Activated T-cell treated with anti-CD3 and anti-CD28 coated beads, Interleukin-2, amount 50 U/mL, for 72 hours (primary cell): ENCODE measurements at places on chromosomes 5 and 9. TPM values are rescaled to one million over a fixed set of nuclear protein-coding genes. Genes with fewer than 3 reads are reported as not detected.

DNA sequence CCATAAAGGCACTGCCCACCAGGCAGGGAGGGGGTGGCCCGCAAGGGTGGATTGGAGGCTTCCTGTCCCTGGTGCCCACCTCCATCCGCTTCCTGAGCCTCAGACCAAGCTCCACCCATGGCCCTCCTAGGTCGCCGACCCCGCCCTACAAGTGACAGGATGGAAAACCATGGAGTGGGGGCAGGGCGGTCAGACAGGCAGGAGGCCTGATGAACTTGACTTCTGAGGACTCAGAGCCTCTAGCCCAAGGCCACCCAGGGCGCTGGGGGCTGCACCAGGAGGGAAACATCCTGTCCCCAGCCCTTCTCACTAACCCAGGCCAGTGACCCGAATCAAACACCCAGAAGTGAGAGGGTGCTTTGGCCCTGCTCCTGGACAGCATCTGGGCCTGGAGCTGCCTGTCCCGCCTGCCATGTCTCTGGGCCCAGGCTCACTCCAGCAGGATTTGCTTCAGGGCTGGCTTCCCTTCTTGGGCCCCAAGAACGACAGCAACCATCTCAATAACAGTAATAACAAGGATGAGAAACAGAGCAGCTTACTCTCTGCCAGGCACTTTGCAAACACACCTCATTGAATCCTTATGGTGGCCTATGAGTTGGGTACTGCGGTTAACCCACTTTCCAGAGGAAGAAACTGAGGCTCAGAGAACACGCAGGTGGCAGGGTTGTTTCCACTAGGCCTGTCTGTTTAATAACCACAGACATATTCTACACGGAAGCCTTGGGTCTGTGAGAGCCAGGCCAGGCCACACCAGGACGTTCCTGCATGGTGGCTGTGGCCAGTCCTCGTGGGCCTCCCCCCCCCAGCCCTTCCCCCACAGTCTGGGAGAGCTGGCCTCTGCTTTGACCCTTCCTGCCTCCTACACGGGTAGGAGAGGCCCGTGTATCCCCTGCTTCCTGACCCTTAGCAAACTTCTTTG, 4.4 kb upstream of the ST6GALNAC6 start:
- peak; percentile 84 for DNase-seq

DNA sequence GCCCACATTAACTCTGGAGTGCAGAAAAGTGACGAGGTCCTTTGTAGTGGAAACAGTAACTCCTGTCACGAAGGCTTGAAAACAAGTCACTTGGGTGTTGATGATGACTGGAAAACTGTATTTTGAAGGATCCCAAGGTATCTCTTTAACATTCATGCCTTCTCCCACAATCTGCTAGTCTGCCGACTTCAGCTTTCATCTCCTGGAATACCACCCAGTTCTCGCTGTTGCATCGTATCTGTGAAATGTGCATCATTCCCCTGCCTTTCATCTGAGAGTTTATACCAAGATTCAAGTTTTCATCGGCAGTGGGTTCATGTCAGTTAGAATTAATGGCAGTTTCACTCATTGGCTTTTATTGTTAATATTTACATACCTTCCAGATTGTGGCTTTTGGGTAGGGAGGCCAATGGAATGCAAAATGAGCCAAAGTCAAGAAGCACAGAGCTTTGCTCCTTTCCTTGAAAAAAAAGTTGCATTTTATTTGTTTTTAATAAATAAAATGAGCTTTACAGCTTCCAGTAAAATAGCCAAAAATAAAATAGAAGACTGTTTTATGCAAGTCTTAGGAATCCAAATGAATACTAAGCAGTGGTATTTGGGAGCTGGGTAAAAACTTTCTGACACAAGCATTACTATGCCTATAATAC, 575.2 kb upstream of the WWC1 start:
- DNase-seq: no peak

The SMIM23 gene
- total RNA-seq: not detected

DNA sequence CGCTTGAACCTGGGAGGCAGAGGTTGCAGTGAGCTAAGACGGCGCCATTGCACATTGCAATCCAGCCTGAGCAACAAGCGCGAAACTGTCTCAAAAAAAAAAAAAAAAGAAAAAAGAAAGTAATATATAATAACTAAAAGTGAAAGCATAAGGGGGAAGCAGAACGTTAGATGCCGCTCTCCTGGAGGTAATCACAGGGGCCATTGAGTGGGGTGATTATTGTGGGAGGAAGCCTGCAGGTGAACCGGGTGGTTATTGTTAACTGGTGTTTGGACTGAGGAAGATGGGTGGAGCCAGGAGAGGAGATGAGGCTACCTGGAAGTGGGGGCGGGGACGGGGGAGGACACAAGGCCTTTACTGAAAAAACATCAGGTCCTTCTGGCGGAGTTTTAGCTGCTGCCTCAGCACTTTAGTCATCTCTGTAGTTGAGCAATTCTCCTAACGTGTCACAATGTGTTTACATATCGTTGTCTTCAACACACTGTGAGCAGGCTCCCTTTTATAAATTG, 5.3 kb upstream of the TJP2 start:
- peak; percentile 80 for DNase-seq

- DNase-seq: no peak
Observed at GRCh38 chr9:17005056-17005823, 129.6 kb upstream of the CNTLN start.

DNA sequence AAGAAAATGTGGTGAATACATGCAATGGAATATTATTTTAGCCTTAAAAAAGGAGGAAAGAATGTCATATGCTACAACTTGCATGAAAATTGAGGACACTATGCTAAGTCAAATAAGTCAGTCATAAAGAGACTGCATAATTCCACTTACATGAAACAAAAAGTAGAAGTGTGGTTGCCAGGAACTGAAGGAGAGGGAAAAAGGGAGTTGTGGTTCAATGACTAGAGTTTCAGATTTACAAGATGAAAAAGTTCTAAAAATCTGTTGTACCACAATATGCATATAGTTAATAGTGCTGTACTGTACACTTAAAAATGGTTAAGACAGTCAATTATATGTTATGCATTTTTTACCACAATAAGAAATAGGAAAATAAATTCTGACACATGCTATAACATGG, 95.4 kb downstream of the SLC44A1 start:
- DNase-seq: no peak

GRCh38 chr5:178685386-178686059, 44.9 kb downstream of the ZNF354A start:
- DNase-seq: no peak

- DNase-seq: no peak
Observed at GRCh38 chr5:148107608-148108007, 43.8 kb downstream of the SPINK5 start.

- no peak for DNase-seq
Observed at GRCh38 chr5:117731446-117731845, 1156.8 kb upstream of the SEMA6A start.

- DNase-seq: no peak
Observed at GRCh38 chr9:5392285-5392684, 45.4 kb downstream of the PLGRKT start.

DNA sequence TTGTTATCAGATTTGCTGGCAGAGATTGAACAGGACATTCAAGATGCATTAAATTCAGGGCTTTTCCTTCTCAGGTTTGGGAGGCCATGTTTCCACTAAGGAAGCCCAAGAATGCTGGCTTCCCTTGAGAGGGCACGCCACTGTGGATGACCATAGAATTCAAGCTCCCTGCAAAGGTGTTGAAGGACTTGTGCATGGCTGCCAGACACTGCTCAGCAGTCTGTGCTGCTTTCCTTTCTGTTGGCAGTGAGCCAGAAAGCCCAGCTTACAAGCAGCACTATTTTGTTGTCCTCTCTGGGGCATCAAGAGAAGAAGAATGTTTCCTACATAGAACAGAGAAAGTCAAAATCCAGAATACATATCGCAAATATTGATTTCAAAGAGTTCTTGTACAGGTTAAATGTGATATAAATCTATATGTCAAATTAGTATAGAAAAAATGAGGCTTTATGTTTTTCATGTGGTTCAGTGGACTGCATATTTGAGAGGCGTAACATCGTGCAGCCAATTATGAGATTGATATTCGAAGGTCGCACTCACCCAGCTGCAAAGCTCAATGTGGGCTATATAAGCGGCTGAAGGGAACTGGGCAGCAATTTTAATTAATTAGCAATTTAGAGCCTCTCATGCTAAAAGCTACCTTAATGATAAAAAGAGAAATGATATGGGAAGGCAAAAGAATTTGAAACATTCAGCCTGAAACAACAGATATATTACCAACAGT, 103.1 kb upstream of the ISL1 start:
- DNase-seq: no peak

The FSTL4 gene
- not detected for total RNA-seq

DNA sequence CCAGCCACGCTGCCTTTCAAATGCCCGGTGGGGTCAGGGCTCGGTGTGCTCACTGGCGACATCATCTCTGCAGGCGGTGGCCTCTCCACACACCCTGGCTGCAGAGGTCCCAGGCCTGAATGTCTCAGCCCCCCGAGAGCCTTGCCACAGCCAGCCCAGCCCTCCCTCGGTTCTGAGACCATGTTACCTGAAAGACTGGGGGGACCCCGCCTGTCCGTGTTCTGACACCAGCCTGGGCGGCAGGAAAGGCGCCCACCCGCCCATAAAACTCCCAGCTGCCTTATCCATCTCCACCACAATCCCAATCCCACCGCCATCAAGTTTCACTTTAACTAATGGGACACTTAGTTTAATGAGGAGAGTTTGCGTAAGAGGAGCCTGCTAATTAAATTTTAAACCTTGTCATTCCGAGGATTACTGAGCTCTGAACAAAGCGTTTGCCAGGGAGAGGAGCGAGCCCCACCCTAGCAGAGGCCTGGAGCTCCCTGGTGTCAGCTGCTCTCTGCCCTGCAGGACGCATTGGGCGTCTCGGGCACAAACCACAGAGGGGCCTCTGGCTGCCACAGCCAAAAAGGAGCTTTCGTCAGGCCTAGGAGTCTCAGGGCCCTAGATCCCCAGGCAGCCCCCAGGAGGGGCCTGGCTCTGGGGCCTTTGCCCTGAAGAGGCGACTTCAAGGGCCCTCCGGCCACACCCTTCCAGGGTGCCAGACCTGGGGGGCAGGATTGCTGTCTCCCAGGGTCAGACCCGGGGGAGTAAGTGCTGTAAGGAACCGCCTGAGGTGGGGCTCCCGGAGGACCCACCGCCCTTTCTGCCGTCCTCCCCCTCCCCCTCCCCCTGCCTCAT, 15.3 kb downstream of the LHX3 start:
- DNase-seq: no peak
